GM23248 (cell line): ENCODE measurements at places on chromosomes 12 and 14. TPM values are rescaled to one million over a fixed set of nuclear protein-coding genes. Genes with fewer than 3 reads are reported as not detected.

DNA sequence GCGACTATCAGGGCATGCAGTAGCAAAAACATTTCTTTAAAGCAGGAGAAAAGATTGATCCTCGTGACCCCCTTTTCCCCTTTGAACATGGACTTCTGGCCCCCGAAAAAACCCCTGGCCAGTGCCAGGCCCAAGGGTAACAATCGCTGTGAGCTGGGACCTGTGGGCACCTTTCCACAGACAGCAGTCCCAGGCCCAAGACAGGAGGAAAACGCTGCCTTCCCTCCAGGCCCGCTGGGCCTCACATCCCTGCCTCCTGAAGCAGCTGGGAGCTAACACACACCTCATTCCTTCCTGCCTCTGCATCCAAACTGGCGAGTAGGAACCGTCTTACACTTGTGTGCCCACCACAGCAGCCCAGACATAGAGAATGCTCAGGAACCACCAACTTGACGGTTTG is 1.2 kb downstream of the VWF start:
- DNase-seq: no peak
- H3K4me3 ChIP-seq: no peak overlapping the region
- no peaks in the 10 kb centered on the region for H3K27me3 ChIP-seq
- no peak overlapping the region for H3K27ac ChIP-seq
- H3K36me3 ChIP-seq: no peaks in the 10 kb centered on the region

DNA sequence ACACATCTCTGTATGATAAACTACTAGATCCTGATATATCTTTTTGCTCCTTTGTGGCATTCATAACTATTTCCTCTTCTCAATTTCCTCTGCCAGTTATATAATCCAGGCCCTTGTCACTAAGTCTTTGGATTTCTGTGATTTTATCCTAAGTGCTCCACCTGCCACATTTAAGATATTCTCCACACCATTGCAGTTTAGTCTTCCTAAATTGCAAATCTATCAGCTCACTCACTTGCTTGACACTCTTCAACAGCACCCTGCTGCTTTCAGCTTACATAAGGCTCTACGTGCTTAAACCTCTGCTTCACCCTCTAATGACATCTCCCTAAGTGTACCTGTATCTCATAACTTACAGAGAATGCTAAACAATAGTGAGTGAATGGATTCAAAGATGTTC is 1032.2 kb upstream of the SEL1L start:
- DNase-seq: no peak
- no peak overlapping the region for H3K4me3 ChIP-seq
- no peak overlapping the region for H3K27ac ChIP-seq
- H3K27me3 ChIP-seq: no peaks in the 10 kb centered on the region
- H3K36me3 ChIP-seq: no peaks in the 10 kb centered on the region
- no peaks in the 10 kb centered on the region for H3K4me1 ChIP-seq

- H3K4me3 ChIP-seq: no peak overlapping the region
- H3K4me1 ChIP-seq: no peaks in the 10 kb centered on the region
- H3K27ac ChIP-seq: no peak overlapping the region
- H3K27me3 ChIP-seq: no peaks in the 10 kb centered on the region
- H3K36me3 ChIP-seq: no peaks in the 10 kb centered on the region
Measured at GRCh38 chr14:28608851-28609828, 157.4 kb upstream of the FOXG1 start.

GRCh38 chr12:104750061-104750460 is 208.0 kb downstream of the SLC41A2 start:
- H3K36me3 ChIP-seq: no peaks in the 10 kb centered on the region
- H3K4me3 ChIP-seq: no peak overlapping the region
- no peaks in the 10 kb centered on the region for H3K27me3 ChIP-seq
- H3K27ac ChIP-seq: no peak overlapping the region

DNA sequence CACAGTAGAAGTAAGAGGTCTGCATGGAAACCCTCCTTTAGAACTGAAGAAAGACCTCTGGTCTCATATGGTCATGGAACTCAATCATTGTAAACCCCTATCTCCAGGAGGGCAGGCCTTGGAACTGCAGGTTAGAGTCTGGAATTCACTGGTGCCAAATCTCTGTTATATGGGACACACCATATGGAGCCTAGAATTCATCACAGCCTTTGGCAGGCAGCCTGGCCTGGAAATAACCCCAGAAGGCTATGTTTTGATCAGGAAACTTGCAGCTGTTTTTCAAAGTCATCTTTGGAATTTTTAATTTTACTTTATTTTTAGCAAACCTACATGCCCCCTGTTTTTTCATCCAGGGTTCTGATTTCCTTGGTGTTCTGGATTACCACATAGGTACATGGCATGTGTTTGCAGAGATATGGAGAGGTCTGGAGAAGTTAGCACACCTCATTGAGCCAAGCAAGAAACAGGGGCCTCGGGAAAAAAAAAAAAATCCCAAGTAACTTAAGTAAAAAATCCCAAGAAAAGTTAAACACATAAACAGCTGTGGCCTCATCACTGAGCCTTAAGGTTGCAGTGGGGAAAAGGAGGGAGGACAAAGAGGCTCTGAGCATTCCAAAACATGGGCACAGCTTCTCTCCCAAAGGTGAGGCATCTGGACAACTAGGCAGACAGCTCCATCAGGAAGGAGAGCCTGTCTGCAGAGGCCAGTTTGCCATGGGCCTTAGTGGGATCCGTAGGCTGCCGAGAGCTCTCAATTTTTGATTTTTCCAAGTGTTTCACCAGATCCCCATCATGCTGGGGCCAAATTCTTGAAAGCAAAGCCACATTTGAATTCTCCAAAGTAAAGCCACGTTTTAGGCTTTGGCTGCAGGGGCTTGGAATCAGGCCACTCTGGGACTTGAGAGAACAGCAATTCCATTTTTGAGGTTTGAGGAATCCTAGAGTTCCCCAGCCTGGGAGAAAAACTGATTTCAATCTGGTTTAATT is 339.6 kb upstream of the TBX3 start:
- no peak overlapping the region for H3K4me3 ChIP-seq
- no peaks in the 10 kb centered on the region for H3K36me3 ChIP-seq
- H3K27ac ChIP-seq: no peak overlapping the region
- H3K4me1 ChIP-seq: no peaks in the 10 kb centered on the region

GRCh38 chr14:70018230-70018629 is 139.0 kb downstream of the SMOC1 start:
- no peak overlapping the region for H3K4me3 ChIP-seq
- peak; percentile 27 for DNase-seq
- H3K27ac ChIP-seq: no peak overlapping the region
- H3K36me3 ChIP-seq: no peaks in the 10 kb centered on the region

DNA sequence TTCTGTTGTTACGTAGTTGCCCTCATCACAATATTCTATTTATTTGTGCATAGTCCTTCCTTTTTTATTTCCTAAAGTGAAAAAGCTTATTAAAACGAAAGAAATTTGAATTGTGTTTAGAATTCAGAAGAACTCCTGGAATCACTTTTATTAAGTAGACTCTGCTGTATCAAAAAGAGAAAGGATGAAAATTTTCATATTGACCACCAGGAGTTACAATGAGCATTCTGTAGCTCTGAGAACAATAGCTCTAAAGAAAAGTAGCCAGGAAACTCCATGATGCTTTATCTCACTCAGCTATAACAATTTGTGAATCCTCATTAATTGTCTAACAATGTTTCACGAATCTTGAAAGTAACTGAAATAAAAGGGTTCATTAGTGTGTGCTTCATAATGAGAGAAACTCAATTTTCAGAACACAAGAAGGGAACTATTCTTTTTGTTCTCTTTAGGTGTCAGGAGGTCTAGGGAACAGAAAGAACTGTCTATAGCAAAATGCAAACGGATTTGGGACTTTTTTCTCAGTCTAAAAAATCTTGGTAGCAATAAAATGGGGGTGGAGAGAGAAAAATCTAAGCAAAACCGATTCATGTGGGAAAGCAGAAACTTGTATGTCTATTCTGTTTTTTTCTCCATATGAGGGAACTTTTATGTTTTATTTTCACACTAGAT is 19.3 kb downstream of the ASCL1 start:
- no peaks in the 10 kb centered on the region for H3K36me3 ChIP-seq
- H3K4me1 ChIP-seq: no peaks in the 10 kb centered on the region
- no peak overlapping the region for H3K27ac ChIP-seq
- H3K4me3 ChIP-seq: no peak overlapping the region
- H3K27me3 ChIP-seq: no peaks in the 10 kb centered on the region
- no peak for DNase-seq

- no peaks in the 10 kb centered on the region for H3K36me3 ChIP-seq
- no peaks in the 10 kb centered on the region for H3K27me3 ChIP-seq
- no peak for DNase-seq
Measured at GRCh38 chr12:48827026-48827425, 8.7 kb downstream of the CACNB3 start.

DNA sequence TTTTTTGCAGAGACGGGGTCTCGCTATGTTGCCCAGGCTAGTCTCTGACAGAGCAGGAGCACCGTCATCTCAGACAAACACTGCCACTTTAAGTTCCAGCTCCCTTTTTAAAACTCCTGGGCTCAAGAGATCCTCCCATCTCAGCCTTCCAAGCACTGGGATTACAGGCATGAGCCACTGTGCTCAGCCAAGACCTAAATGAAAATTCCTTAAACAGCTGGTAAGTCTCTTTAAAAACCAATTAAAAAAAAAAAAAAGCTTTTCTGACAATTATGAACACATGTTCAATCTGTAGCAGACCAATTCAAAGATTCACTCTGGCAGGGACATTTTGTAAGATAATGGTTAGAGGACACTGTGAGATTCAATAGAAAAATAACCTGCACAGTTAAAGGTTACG is 77.8 kb downstream of the HECTD4 start:
- H3K27ac ChIP-seq: no peak overlapping the region
- H3K4me3 ChIP-seq: no peak overlapping the region
- H3K4me1 ChIP-seq: 0 out of 2 replicates have a peak, but pooled peaks cover 7% of the 10 kb centered on the region
- H3K36me3 ChIP-seq: peaks cover 13% of the 10 kb centered on the region; the same call in 1 of the 2 replicates

GRCh38 chr14:105126126-105126980 is 42.2 kb downstream of the JAG2 start:
- no peaks in the 10 kb centered on the region for H3K4me1 ChIP-seq
- no peaks in the 10 kb centered on the region for H3K36me3 ChIP-seq
- no peak for DNase-seq
- no peak overlapping the region for H3K27ac ChIP-seq
- H3K4me3 ChIP-seq: no peak overlapping the region
- peaks cover 49% of the 10 kb centered on the region for H3K27me3 ChIP-seq

DNA sequence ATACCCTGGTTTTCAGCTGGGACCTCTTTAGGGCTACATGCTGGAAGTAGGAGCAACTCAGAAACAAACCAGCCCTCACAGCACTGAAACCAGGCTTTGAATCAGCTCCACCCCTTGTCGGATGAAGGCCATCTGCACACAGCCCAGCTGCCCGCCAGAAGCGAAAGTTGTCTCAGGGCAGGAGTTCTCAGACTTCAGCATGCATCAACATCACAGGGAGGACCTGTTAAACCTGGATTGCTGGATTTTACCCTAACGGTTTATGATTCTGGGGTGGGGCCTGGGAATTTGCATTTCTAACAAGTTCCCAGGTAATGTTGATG is 10.9 kb downstream of the SYNDIG1L start:
- no peaks in the 10 kb centered on the region for H3K36me3 ChIP-seq
- no peak overlapping the region for H3K4me3 ChIP-seq
- H3K4me1 ChIP-seq: no peaks in the 10 kb centered on the region
- no peak overlapping the region for H3K27ac ChIP-seq
- peaks cover 49% of the 10 kb centered on the region for H3K27me3 ChIP-seq

DNA sequence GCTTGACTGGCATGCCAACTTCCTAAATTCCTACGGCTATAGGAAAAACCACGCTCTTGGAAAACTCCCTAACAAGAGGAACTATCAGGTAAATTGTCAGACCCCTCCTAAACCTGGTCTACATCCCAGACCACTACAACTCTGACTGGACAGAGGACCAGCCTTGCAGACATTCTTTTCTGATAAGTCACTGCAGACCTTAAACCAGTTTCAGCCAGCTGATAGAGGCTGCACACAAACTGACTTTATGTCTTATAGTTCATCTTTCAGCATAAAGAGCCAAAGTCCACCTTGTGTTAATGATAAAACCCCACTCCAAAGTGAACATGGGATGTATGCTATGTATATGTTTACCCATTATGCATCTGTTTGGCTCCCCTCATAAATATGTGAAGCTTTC is 166.6 kb downstream of the KTN1 start:
- no peaks in the 10 kb centered on the region for H3K4me1 ChIP-seq
- no peak overlapping the region for H3K27ac ChIP-seq
- H3K36me3 ChIP-seq: no peaks in the 10 kb centered on the region
- no peak overlapping the region for H3K4me3 ChIP-seq

DNA sequence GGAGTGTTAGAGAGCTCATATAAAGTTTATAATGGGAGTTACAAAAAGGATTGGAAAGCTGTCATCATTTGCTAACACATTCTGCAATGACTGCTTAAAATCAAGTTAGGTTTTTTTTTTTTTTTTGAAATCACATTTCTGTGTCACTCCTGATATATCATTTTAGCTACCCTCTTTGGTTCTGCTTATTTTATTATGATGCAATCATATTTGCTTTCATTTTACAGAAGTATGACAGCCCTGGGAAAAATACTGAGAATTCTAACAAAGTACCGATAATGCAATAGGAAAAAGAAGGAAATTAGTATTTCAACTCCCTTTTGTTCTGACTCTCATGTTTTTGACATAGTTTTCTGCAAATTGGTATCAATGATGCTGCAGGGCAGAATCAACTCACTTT is 71.6 kb upstream of the MDGA2 start:
- no peaks in the 10 kb centered on the region for H3K4me1 ChIP-seq
- no peaks in the 10 kb centered on the region for H3K36me3 ChIP-seq
- no peak overlapping the region for H3K27ac ChIP-seq
- H3K4me3 ChIP-seq: no peak overlapping the region

- no peaks in the 10 kb centered on the region for H3K36me3 ChIP-seq
- H3K27ac ChIP-seq: no peak overlapping the region
- H3K4me1 ChIP-seq: peaks cover 31% of the 10 kb centered on the region
- DNase-seq: peak; percentile 87
- H3K27me3 ChIP-seq: no peaks in the 10 kb centered on the region
- peak overlapping the region; percentile 96 for H3K4me3 ChIP-seq
Measured at GRCh38 chr12:55743406-55744339, 751 bp downstream of the GDF11 start.

DNA sequence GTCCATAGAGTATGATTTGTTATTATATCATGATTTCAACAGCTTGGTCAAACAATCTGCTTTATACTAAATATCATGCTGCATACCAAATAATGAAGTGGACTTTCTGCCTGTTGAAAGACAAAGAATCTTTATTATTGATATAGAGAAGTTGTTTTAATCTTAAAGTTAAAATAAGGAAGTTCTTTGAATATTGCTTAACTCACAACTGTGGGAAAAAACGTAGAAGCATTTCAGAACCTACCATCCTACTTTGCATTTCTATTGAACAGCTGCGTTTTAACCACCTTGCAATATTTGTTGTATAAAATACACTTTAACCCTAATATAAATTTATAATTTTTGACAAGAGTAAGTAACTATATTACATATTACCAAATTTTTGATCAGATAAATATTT is 22.9 kb upstream of the ARL1 start:
- H3K27ac ChIP-seq: no peak overlapping the region
- no peaks in the 10 kb centered on the region for H3K27me3 ChIP-seq
- H3K4me3 ChIP-seq: no peak overlapping the region
- DNase-seq: no peak
- H3K4me1 ChIP-seq: no peaks in the 10 kb centered on the region
- H3K36me3 ChIP-seq: no peaks in the 10 kb centered on the region

- peaks cover 18% of the 10 kb centered on the region for H3K4me1 ChIP-seq
- H3K36me3 ChIP-seq: no peaks in the 10 kb centered on the region
- no peaks in the 10 kb centered on the region for H3K27me3 ChIP-seq
- no peak overlapping the region for H3K4me3 ChIP-seq
- H3K27ac ChIP-seq: no peak overlapping the region
- no peak for DNase-seq
Measured at GRCh38 chr12:25759752-25760151, 198.7 kb upstream of the RASSF8 start.

CLEC14A gene
- 0.63 TPM in 1 of 2 replicates, not detected in the other for total RNA-seq

PRR4 gene
- 1.1 TPM in 1 of 2 replicates, not detected in the other for total RNA-seq

SLC6A13 gene
- not detected in 2 replicates for total RNA-seq

EPS8 gene
- 107 and 123 TPM in 2 replicates for total RNA-seq

KRT72 gene
- total RNA-seq: not detected in 2 replicates

CHGA gene
- total RNA-seq: not detected in 2 replicates

CCDC38 gene
- total RNA-seq: under 0.01 TPM in 1 of 2 replicates, not detected in the other

LRFN5 gene
- 0.54 and 2.1 TPM in 2 replicates for total RNA-seq
